Liver (tissue), 10 donors: ENCODE measurements at places on chromosomes 3 and 15. TPM values are rescaled to one million over a fixed set of nuclear protein-coding genes. Genes with fewer than 3 reads are reported as not detected.

DNA sequence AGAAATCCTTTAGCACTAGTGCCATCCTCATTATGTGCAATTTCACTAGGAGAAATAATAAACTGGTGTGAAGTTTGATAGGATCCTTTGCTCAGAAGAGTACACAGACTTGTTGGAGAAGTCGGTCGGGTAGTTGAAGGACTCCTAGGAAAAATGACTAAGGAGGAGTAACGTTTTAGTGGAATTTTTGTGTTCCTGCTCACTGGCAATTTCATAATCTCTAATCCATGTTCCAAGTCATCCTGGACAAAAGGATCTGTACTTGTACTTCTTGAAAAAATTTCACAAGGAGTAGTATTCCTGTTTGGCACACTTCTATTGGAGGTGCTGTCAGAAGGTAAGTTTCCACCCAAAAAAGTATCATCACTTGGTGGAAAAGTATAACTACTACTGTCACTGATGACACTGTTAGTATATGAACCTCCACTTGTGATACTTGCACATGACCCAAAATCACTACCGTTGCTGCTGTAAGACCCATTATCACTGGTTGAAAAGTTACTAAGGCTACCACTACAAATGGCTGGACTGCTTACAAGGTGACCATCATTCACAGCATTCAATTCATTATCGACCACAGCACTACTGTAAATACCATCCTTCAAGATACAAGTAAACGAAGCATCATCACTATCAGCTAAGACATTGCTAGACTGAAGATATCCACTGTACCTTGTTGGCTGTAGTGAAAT lies 77.4 kb downstream of the NEDD4 start:
- H3K4me1 ChIP-seq, result no peaks in the 10 kb centered on the region
- no peaks in the 10 kb centered on the region for H3K27me3 ChIP-seq
- DNase-seq, result no peak
- H3K4me3 ChIP-seq, result no peak overlapping the region
- H3K36me3 ChIP-seq, result no peaks in the 10 kb centered on the region
- no peak overlapping the region for H3K27ac ChIP-seq

GRCh38 chr15:66149871-66150270 lies 103.7 kb downstream of the MEGF11 start:
- H3K27me3 ChIP-seq, result no peaks in the 10 kb centered on the region
- no peak for DNase-seq
- no peaks in the 10 kb centered on the region for H3K4me1 ChIP-seq
- no peaks in the 10 kb centered on the region for H3K36me3 ChIP-seq
- H3K27ac ChIP-seq, result no peak overlapping the region
- no peak overlapping the region for H3K4me3 ChIP-seq

The KIF23 gene
- total RNA-seq, result 32.8 TPM

The GUCA1C gene
- not detected for total RNA-seq

GRCh38 chr15:40243126-40243810 lies 4.4 kb downstream of the PAK6 start:
- H3K4me1 ChIP-seq, result no peaks in the 10 kb centered on the region
- H3K4me3 ChIP-seq, result no peak overlapping the region
- H3K27me3 ChIP-seq, result no peaks in the 10 kb centered on the region
- H3K36me3 ChIP-seq, result no peaks in the 10 kb centered on the region
- H3K27ac ChIP-seq, result no peak overlapping the region

DNA sequence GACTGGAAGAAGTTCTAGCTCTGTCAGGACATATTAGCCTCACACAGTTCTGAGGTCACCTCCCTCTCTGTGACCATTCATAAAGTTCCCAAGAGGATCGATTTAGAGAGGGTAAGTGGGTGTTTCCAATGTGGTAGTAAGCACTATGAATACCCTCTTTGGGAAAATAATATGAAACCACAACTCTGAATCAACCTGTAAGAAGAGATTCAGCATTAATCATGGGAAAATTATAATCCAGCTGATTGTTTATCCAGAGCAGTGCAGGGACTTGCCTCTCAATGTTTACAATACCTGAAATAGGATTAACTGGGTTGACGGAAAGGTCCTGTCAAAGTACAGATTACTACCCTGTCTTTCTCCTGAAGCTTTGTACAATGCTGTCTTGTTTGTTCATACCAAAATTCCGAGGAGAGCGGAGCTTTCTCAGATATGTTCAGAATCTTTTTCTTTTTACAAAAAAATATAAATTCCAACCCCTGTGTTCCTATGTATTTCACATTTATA lies 302.9 kb upstream of the DPPA4 start:
- no peak for DNase-seq
- H3K4me1 ChIP-seq, result no peaks in the 10 kb centered on the region
- H3K27ac ChIP-seq, result no peak overlapping the region
- H3K27me3 ChIP-seq, result no peaks in the 10 kb centered on the region

The IMPG2 gene
- 0.25 TPM for total RNA-seq

The TMEM42 gene
- total RNA-seq, result 5.8 TPM

The FMN1 gene
- 5.4 TPM for total RNA-seq

GRCh38 chr15:78457101-78457500 lies 19.1 kb downstream of the IREB2 start:
- no peak for DNase-seq
- no peaks in the 10 kb centered on the region for H3K27me3 ChIP-seq
- H3K27ac ChIP-seq, result no peak overlapping the region
- H3K4me3 ChIP-seq, result no peak overlapping the region

GRCh38 chr3:52854013-52854412 lies 19.2 kb upstream of the MUSTN1 start:
- no peak overlapping the region for H3K27ac ChIP-seq
- peaks cover 3% of the 10 kb centered on the region for H3K36me3 ChIP-seq
- no peak for DNase-seq
- H3K27me3 ChIP-seq, result no peaks in the 10 kb centered on the region

- peaks cover 15% of the 10 kb centered on the region for H3K4me1 ChIP-seq
- no peak overlapping the region for H3K4me3 ChIP-seq
- H3K27ac ChIP-seq, result no peak overlapping the region
Measured at GRCh38 chr3:125142940-125143339, 69.6 kb downstream of the SLC12A8 start.

The FILIP1L gene
- total RNA-seq, result 1.4 TPM

DNA sequence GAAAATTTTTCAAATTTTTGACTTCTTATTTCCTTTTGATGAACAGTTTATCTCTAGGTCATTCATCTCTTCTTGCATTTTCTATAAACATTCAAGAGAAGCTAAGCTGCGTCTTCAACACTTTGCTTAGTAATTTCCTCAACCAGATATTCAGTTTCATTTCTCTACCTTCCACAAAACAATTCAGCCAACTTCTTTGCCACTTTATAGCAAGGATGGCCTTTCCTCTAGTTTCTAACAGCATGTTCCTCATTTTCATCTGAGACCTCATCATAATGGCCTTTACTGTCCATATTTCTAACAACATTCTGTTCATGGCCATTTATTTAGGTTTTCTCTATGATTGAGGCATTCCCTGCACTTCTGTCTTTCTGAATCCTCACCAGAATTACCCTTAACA lies 90.0 kb downstream of the ARIH1 start:
- no peaks in the 10 kb centered on the region for H3K4me1 ChIP-seq
- no peak for DNase-seq
- no peaks in the 10 kb centered on the region for H3K27me3 ChIP-seq
- H3K27ac ChIP-seq, result no peak overlapping the region
- H3K36me3 ChIP-seq, result peaks cover 11% of the 10 kb centered on the region
- no peak overlapping the region for H3K4me3 ChIP-seq

The LMOD3 gene
- total RNA-seq, result not detected

DNA sequence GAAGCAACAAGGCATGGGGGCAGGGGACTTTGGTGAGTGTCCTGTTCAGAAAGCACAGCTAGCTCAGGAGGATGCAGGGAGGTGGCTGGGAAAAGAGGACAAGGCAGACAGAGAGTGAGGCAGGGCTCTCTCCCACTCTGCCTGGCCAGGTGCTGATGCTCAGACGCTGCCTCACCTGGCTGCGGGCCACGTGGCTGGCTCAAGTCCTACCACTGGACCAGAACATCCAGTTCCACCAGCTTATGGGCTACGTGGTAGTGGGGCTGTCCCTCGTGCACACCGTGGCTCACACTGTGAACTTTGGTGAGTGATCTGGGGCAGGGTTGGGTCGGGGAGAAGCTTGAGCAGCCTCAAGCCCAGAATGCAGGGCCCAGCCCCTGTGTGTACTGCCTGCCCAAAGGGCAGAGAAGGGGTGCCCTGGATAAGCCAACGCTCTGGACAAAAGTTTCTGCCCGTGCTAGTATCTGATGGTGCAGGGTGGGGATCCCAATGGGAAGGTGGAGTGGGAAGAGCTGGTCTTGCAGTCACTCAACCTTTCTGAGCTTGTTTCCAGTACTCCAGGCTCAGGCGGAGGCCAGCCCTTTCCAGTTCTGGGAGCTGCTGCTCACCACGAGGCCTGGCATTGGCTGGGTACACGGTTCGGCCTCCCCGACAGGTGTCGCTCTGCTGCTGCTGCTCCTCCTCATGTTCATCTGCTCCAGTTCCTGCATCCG lies 20.9 kb downstream of the NOX5 start:
- no peak overlapping the region for H3K4me3 ChIP-seq
- H3K27me3 ChIP-seq, result no peaks in the 10 kb centered on the region
- H3K4me1 ChIP-seq, result peaks cover 3% of the 10 kb centered on the region
- no peak overlapping the region for H3K27ac ChIP-seq

The MAGEL2 gene
- 0.09 TPM for total RNA-seq

The CPN2 gene
- 20.4 TPM for total RNA-seq

The GRM7 gene
- total RNA-seq, result 0.33 TPM

- H3K4me3 ChIP-seq, result no peak overlapping the region
- H3K27me3 ChIP-seq, result no peaks in the 10 kb centered on the region
- DNase-seq, result no peak
- no peaks in the 10 kb centered on the region for H3K36me3 ChIP-seq
Measured at GRCh38 chr3:171815973-171816595, 5.8 kb upstream of the PLD1 start.

DNA sequence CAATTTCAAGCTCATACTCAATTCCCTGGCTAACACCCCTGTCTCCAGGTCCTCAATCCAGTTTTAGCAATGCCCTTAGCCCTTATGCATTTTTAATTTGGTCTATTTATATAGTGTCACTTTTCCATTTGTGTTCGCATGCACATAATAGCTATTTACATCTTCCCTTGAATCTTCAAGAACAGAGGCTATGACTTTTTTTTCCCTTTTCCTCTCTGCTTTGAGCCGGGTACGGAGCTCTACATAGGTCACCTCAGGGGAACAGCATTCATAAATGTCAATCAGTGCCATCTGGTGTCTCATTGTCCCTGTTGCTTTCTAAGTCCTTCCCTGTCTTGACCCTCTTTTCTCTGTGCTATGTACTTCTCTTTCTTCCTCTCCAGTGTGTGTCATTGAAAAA lies 26.5 kb upstream of the ACTC1 start:
- DNase-seq, result no peak
- H3K4me3 ChIP-seq, result no peak overlapping the region
- no peak overlapping the region for H3K27ac ChIP-seq
- no peaks in the 10 kb centered on the region for H3K36me3 ChIP-seq
- H3K27me3 ChIP-seq, result no peaks in the 10 kb centered on the region

The AQP9 gene
- 1.4 TPM for total RNA-seq

The C3orf70 gene
- total RNA-seq, result 0.59 TPM

The MESP2 gene
- total RNA-seq, result not detected

The NR1I2 gene
- total RNA-seq, result 121 TPM

GRCh38 chr15:66134284-66134683 lies 119.3 kb downstream of the MEGF11 start:
- H3K27ac ChIP-seq, result no peak overlapping the region
- H3K27me3 ChIP-seq, result no peaks in the 10 kb centered on the region
- no peak for DNase-seq
- H3K36me3 ChIP-seq, result no peaks in the 10 kb centered on the region
- no peak overlapping the region for H3K4me3 ChIP-seq
- no peaks in the 10 kb centered on the region for H3K4me1 ChIP-seq
